ENCODE measurements at places on chromosomes 7 and 10.
A peak's percentile ranks its signal among the peaks of the same experiment; 100 is the strongest.

DNA sequence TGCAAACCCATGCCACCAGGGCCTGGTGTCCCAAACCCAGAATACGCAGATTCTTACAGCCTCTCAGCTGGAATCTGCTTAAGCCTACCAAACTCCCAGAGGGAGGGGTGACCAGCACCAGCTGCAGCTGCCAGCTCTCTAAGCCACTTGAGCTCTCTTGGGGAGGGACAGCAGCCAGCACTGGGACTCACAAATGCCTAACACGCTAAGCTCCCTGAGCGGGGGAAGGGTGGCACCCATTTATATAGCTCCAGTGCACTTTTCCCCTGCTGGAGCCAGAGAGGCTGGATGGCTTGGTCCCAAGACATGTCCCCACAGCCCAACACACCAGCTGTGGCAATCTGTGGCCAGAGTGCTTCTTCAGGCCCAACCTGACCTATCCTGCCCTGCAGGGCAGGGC is 326.8 kb upstream of the NRG3 start:
- no peak for DNase-seq

GRCh38 chr10:130432850-130433249 is 296.7 kb downstream of the GLRX3 start:
- DNase-seq = no peak

DNA sequence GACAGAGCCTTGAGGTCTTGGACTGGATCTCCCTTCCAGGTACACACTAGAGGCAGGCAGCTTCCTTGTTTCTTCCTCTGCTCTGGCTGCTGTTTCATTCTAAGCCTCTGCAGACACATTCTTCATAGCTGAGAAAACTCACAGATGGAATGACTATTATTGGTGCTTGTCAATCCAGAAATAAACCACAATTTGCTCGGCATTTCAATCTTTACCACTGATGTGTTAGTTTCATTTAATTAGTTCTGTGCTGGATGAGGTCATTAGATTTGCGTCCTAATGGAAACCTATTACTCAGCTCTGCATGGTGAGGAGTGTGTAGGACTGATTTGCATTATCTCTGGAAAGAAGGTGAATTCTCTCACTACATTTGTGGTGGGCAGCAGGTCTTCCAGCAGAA is 392.5 kb downstream of the NRG3 start:
- no peak for DNase-seq

- DNase-seq = no peak
Observed at GRCh38 chr7:2539031-2539911, 16.1 kb downstream of the BRAT1 start.

- DNase-seq = no peak
Observed at GRCh38 chr10:133126431-133127290, 33.4 kb upstream of the KNDC1 start.

DNA sequence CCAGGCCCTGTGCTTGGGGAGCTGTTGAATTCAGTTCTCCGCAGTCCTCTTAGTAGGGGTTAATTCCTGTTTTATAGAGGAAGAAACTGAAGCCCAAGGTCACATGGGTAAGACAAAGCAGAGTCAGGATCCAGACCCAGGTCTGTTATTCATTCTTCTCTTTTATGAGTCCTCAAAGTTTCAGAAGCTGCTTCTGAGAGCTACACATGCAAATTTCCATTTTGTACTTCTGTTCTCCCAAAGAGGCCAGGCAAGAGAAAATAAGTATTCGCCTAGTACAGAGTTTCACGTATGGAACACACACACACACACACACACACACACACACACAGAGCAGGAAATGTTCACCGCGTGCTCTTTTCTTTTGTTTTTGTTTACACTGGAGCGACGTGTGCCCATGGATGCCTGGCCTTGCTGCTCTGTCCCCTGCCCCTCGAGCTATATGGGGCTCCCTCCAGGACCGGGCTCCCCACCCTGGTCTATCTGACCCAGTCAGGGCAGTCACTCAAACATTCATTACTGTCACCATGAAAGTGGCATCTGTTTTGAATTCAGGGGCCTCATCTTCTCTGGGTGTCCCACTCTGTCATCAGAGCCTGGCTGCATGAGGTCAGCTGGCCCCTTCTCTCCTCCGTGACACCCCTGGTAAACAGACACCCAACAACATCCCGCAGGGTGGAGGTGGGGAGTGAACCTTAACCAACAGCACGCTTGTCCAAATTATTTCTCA is 84.4 kb downstream of the TNS3 start:
- DNase-seq = no peak

DNA sequence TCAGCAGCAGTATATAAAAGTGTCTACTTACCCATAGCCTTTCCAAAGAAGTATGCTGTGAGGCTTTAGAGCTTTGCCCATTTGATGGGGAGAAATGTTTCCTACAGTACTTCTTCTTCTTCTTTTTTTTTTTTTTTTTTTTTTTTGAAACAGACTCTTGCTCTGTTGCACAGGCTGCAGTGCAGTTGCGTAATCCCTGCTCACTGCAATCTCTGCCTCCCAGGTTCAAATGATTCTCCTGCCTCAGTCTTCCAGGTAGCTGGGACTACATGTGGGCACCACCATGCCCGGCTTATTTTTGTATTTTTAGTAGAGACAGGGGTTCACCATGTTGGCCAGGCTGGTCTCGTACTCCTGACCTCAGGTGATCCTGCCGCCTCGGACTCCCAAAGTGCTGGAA is 101.7 kb upstream of the TMEM26 start:
- no peak for DNase-seq

DNA sequence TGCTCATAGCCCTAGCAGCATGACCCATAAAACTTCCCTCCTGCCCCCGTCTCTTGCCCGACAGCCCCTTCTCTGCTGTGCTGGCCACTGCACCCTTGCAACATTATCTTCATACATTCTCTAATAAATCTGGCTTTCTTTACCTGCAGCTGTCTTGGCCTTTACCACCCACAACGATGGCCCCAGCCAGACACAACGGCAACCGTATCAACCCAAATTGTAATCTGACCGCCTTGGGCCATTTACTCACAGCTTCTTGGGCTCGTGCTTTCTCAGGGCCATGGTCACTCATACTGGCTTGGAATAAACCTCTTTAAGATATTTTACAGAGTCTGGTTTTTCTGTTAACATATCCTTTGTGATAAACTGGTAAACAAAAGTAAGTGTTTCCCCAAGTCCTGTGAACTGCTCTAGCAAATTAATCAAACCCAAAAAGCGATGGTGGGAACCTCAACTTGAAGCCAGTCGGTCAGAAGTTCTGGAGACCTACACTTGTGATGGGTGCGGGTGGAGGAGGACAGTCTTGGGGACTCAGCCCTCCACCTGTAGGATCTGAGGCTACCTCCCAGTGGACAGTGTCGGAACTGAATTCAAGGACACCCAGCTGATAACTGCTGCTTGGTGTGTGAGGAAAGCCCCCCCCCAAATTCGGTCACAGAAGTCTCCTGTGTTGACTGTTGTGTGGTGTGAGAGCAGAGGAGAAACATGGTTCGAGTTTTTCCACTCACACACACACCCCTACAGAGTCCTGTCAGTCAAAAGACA is 87.6 kb upstream of the ATP6V0A4 start:
- DNase-seq = no peak

DNA sequence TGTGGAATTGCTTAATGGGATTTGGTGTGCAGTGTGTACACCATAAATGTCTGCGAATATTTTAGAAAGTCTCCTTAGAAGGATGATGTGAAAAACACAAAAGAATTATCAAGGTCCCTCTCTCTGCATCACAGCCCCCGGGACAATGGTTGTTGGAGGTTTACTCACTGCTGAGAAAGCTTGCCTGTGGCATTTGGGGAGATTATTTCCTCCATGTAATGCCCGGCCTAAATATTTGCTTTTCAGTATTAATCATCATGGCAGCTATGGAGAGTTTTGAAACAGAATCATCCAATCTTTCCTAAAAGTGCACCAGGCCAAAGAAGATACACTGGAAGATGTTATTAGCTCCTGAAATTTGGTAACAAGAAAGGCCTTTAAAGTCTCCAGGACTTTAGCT is 113.8 kb upstream of the ADCY1 start:
- no peak for DNase-seq

- no peak for DNase-seq
Observed at GRCh38 chr7:526460-527034, 6.9 kb upstream of the PDGFA start.

GRCh38 chr7:12930534-12930933 is 243.1 kb downstream of the ARL4A start:
- no peak for DNase-seq

- DNase-seq = no peak
Observed at GRCh38 chr10:112526906-112527305, 79.9 kb downstream of the VTI1A start.

DNA sequence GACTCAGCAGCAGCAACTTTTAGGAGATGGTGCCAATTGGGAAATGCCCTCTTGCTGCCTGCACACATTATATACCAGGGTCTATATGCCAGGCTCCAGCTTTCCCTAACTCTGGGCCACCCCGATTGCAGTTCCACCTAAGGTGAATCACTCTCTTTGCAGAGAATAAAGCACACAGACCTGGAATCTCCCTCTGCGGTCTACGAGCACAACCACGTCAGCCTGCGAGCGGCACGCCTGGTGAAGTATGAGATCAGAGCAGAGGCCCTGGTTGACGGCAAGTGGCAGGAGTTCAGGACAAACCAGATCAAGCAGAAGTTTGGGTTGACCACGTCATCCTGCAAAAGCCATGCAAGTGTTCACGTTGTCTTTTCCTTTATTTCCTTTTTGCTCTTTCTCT is 38.2 kb upstream of the PLEKHA1 start:
- DNase-seq = no peak

- no peak for DNase-seq
Observed at GRCh38 chr10:71025535-71025934, 137.2 kb upstream of the PCBD1 start.

DNA sequence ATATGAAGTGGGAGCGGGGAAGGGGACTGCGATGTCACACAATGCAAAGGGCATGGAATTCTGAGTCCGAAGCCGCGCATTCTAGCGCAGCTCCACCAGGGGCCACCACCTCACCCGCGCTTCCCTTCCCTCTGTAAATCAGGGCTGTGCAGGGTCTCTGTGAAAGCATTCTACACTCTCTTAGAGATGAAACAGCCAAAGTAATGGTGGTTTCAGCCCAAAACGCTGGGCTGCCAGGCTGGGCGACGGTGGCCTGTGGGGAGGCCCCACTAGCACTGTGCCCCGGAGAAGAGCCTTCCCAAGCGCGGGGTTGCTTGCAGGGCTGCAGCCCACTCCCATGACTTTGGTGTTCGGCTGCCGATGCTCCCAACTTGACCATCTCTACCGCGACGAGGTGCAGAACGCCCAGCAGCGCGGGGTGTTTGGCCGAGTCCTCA is 11.4 kb downstream of the ATG9B start:
- DNase-seq = no peak

DNA sequence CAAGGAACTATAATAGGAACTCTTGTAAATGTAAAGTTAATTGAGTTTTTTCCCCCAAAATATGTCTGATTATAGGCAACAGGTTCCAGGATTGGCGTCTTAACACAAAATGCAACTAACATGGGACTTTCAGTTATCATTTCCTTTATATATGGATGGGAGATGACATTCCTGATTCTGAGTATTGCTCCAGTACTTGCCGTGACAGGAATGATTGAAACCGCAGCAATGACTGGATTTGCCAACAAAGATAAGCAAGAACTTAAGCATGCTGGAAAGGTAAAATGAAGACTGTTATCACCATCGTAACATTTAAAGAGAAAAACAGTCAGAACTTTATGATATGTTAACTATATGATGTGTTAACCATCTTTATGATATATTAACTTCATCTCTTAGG is 63.7 kb downstream of the SP8 start:
- no peak for DNase-seq

DNA sequence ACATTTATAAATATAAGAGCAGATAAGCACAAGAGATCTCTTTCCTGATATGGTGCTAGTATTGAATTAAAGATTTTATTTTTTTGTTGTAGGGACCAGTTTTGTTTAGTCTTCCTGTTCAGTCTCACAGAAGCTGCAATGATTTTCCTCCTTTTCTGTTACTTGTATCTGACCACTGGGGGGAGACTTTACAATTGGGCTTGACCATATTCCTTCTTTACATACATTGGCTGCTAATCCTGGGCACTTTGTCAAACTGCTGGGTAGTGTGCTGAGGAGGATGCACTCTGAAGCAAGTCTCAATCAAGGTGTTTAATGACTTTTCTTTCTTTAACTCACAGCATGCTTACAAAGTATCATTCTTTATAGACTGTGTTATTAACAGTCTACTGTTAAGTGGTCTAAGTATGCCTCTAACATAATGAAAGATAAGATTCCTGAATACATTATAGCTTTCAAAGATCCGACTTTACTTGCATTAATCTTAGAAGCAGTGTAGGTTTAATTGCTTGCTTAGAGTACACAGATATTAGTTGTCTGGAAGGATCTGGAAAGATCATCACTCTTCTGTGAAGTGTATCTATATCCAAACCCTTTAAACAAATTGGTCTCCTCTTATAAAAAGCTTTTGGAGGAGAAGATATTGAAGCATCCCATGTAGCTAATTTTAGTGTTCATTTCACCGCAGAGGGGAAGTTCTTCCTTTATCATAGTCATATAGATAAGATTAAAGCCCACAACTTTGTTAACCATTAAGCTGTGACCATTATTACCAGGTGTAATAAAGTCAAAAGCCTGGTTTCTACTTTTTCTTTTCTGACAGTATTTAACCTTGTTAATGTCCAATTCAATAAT is 3.1 kb downstream of the PALS2 start:
- DNase-seq = peak; percentile 42

- DNase-seq = peak; percentile 4
Observed at GRCh38 chr7:11297126-11297625, 323.5 kb downstream of the PHF14 start.

All from fibroblast of skin of left biceps (primary cell).